ENCODE measurements at places on chromosomes 3 and 15. TPM values are rescaled to one million over a fixed set of nuclear protein-coding genes. Genes with fewer than 3 reads are reported as not detected.

The CHRM5 gene
- total RNA-seq, result not detected

The HDGFL3 gene
- 14.6 TPM for total RNA-seq

The CCR9 gene
- not detected for total RNA-seq

The GPR62 gene
- not detected for total RNA-seq

The GOLGA6L10 gene
- total RNA-seq, result not detected

The LAMB2 gene
- total RNA-seq, result 356 TPM

The PRRT3 gene
- total RNA-seq, result 2.8 TPM

The RGMA gene
- 7.0 TPM for total RNA-seq

The GPR160 gene
- total RNA-seq, result 3.1 TPM

The SIDT1 gene
- not detected for total RNA-seq

The MUC20 gene
- 1.3 TPM for total RNA-seq

The ITIH1 gene
- total RNA-seq, result not detected

The IQCF5 gene
- not detected for total RNA-seq

The TNNC1 gene
- total RNA-seq, result not detected

The CCR2 gene
- total RNA-seq, result not detected

The SPINK8 gene
- total RNA-seq, result not detected

The CACNA2D2 gene
- not detected for total RNA-seq

The IL12A gene
- total RNA-seq, result 2.9 TPM

The POLQ gene
- 0.36 TPM for total RNA-seq

The PIK3R4 gene
- 22.4 TPM for total RNA-seq

The BCL2A1 gene
- not detected for total RNA-seq

The FOXB1 gene
- not detected for total RNA-seq

The STRC gene
- not detected for total RNA-seq

The PXYLP1 gene
- total RNA-seq, result 6.9 TPM

The CPB1 gene
- total RNA-seq, result not detected

The PRKCD gene
- 4.5 TPM for total RNA-seq

The SPATA12 gene
- not detected for total RNA-seq

The RIOX2 gene
- total RNA-seq, result 25.1 TPM

The EOMES gene
- not detected for total RNA-seq

Data from cardiac atrium fibroblast (primary cell).